ENCODE measurements at places on chromosomes 2 and 18. TPM values are rescaled to one million over a fixed set of nuclear protein-coding genes. Genes with fewer than 3 reads are reported as not detected.

DNA sequence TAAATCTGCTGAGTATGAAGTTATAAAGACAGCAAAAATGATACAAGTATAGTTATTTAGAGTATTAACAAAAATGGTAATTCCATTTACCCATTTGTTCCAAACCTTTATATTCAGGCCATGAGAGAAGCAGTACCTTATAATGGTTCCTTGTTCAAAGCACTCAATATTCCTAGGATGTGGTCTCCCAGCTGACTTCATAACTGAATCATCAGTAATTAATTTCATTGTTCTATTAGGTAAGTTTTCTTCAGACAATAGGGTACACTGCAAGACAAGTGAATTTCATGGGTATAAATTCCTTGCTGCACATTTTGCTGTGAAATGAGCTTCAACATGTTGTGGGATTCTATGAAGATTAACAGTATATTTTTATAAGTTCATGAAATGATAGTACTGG is 550.8 kb upstream of the ZEB2 start:
- no peak for DNase-seq

The C2orf80 gene
- total RNA-seq, result not detected

DNA sequence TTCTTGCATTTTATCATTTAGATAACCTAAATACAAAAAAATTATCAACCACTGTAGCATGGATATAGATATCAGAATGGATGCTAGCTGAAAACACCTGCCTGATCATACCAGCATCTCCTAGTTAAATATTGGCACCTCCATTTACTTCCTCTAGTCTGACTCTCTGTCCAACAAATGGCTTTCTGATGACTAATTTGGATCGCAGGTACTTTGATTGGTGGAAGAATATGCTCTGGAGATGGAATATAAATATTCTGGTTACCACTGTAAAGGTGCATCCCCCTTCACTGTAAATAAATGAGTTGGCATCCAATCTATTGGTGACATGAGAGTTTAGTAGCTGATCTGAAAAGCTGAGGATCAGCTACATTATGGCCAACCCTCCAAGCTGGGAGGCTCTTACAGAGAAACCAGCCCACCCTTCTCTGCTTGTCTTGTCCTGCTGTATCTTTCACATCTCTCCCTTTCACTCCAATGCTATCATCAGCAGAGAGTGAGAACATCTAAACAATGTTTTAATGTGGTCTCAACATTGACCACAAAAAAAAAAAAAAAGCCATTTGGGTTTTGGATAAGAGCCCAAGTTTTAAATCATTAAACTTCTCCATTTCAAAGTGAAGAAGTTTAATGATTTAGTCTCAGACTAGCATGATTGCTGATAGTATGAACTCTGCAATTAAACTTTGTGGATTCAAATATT is 90.5 kb downstream of the PMAIP1 start:
- no peak for DNase-seq

GRCh38 chr2:32418778-32419177 is 62.0 kb downstream of the BIRC6 start:
- no peak for DNase-seq

The FAP gene
- 10.4 TPM for total RNA-seq

DNA sequence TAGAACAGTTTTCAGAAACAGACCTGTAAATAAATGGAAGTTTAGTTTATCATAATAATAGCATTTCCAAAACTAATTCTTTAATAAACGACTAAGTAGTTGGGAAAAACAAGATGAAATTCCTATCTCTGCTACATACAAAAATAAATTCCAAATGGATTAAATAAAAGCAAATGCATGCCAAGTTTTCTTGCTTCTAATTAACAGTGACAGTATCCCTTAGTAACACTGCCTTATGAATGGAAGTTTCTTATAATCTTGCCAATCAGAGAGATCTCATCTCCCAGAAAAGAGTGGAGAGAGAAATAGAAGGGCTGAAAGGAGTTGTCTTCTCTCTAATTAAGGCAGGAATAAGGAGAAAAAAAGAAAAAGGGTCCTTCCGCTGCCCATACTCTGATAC is 133.9 kb downstream of the GFPT1 start:
- DNase-seq, result no peak

- peak; percentile 78 for DNase-seq
Observed at GRCh38 chr2:74554820-74555531, 456 bp downstream of the DOK1 start.

The RDH14 gene
- total RNA-seq, result 19.8 TPM

The ABCG8 gene
- not detected for total RNA-seq

Data from sciatic nerve (tissue), 2 donors.